Nephron progenitor cell (in vitro differentiated cells): ENCODE measurements at places on chromosomes 13 and 19.

DNA sequence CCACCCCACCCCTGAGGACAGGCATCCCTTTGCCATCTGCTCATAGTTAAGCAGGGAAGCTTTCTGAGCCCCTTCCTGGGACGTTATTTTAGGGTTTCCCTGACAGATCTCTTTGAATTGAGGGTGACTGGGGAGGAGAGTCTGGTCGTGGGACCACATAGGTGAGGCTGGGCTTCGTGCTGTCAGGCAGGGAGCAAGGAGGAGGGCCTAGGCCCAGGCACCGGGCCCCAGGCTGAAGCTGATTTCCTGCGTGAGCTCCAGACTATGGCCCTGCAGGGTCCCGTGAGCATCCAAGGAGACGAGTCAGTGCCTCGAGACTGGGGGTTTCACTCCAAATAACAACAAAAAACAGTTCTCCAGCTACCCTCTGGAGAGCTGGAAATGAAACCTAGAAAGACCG, 60.4 kb downstream of the MYO9B start:
- no peak for DNase-seq

DNA sequence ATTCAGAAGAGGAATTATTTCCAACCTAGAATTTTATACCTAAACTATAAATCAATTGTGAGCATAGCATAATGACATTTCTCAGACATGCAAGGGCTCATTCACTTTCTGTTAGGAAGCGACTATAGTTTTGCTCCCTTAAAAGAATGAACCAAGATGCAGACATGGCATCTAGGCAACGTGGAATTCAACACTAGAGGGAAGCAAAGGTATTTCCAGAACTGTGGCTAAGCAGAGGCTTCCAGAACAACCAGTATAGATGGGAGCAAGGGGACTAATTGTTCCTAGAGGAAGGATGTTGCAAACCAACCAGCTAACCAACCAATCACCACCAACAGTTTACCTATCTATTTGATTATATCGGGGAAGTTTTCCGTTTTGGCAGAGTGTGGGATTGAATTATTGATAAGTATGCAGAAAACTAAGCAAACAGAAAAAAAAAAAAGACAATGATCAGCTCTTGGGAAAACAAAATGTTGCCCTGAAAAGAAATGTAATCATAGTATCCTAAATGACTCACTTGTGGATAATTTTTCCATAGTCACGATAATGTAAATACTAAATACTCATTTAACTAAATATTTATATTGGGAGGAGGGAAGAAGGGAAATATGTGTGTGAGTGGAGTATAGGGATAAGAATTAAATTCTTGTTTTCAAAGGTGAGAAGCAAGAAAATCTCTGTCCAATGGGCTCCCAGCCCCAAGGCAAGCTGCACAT, 21.1 kb downstream of the ARL11 start:
- no peak for DNase-seq

DNA sequence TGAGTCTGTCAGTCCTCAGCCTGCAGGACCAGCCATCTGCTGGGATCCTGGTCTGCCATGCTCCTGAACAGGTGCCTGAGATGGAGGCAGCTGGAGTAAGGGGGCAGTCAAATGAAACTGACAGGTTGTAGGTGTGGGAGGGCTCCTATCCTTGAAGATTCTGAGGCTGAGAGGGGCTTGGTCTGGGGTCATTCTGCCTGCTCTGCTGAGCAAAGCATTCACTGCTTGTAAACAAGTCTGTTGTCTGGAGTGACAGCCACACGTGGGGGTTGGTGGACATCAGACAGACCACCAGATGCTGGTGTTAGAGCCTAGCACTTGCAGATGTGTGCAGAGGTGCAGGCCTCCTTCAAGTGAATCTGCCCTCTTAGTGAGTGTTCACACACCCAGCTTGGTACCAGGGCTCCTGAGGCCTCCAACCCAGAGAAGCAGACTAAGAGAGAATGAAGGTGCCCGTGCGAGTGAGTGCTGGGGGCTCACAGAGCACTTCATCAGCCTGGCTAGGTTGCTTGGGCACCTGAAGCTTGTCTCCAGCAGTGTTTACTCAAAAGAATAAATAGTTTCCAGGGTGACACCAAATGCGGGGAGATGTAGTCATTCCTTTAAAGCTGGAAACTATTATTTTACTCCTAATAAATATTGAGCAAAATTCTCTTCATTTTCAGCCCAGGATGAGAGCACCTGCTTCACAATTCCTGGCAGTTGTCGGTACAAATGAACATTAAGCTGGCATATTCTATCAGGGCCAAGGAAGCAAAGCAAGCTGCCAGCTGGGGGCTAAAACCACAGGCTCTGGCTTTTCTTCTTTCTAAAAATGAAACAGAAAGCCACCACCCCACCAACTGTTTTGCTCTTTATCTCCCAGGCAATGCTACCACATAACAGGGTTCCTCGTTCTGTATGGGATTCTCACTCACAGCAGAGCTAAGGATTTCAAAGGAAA, 82.3 kb downstream of the RNASEH2B start:
- peak; percentile 29 for DNase-seq

GRCh38 chr13:21150013-21150412, 26.3 kb downstream of the SKA3 start:
- DNase-seq: no peak

DNA sequence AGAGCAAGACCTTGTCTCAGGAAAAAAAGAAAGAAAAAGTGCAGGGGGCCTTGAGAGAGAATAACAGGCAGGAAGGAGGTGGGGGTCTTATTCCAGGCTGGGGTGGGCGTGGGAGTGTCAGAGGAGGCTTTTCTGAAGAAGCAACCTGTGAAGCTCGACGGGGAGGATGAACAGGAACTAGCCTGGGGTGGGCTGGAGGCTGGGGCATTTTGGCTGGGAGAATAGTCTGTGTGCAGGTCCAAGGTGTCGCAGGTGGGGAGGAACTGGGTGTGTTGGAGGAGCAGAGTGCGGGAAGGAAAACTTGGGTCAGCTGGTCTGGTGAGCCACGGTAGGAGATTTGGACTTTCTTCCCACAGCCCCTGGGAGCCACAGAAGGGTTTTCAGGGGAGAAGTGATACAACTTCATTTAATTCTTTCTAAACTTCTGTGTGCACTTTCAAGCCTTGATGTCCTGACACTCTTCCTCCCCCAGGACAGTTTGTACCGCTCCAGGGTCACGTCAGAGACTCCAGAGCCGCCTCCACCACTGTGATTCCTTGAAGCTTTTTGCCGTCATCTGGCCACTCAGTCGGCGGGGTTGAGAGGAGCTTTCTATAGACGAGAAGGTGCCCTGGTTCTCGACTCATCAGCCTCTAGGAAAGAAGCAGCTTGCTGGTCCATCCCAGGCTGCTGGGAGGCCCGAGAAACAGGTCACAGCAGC, 138.7 kb downstream of the SIPA1L3 start:
- DNase-seq: no peak

DNA sequence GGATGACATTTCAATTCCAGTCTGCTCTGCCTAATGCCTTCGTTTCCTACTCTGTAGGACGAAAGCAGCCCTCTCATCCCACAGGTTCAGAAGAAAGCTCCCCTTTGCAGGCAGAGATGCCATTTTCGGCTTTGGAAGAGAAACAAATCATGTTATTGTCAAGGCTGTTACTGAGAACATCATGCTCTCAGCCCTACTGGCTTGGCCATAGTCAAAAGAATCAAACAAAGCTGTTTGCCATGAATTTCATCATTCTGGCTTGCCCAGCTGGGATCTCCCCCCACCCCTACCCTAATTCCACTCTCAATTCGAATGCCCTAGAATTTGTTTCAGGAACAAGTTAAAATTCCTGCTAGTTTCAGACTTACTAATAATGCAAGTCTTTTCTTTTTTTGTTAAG, 162.3 kb upstream of the SERP2 start:
- DNase-seq: no peak

- no peak for DNase-seq
Measured at GRCh38 chr13:20398459-20398858, 127.2 kb downstream of the CRYL1 start.

DNA sequence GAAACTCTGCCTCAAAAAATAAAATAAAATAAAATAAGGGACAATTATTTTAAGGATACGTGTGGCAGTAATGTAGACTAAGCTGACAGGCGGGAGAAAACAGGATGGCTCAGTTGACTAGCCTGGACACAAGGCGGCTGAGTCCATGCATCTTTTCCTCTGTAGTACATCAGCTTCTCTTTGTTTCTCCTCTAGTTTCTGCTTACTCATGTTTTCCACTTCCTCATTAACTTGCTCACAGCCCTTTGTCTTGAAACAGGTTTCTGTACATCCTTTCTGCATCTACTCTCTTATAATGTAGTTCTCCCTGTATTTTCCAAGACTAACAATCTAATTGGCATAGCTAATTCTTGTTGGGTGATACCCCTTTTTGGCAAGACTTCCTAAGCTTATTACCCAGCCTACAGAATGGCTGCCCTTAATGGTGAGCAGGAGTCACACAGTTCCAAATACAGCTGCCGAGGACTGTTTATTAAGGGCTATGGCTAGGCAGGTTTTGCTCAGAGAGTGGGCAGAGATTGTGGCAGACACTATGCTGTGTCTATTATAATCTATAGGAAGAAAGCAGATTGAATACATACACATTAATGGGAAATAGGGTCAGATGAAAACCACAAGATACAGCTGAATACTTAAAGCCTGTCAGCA, 58.7 kb upstream of the KLF5 start:
- no peak for DNase-seq

DNA sequence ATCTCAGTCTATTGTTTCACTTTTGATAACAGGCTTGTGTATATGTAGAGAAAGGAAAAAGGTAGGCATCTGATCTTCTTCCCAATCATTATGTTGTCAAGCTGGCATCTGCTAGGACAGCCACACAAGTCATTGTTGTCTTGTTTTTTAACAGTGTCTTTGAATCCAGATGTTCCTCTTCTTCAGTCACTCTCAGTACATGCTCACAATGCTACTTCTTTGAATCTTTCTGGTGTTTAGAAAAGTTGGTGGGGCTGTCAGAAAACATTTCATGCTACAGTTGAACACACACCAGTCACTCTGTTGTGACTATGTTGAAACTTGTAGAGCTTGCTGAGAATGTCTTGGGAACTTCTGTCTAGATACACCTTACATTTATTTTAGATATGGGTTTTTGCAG, 1231.4 kb upstream of the MIR17HG start:
- DNase-seq: no peak

GRCh38 chr19:39045506-39045905, 13.2 kb upstream of the FBXO27 start:
- DNase-seq: no peak

DNA sequence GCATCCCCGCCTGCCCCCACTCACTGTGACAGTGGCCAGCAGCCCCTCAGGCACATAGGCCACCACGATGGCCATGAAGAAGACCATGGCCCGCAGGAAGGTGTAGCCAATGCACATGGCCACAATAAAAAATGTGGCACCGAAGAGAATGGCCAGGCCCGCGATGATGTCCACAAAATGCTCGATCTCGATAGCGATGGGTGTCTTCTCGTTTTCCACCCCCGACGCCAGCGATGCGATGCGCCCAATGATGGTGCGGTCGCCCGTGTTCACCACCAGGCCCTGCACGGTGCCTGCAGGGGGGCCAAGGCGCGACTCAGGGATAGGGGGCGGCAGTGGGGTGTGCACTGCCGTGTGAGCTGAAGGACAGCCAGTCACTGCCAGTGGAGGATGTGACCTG, 3.7 kb downstream of the ATP4A start:
- DNase-seq: no peak

- no peak for DNase-seq
Measured at GRCh38 chr13:50379584-50379983, 364.3 kb downstream of the KCNRG start.

DNA sequence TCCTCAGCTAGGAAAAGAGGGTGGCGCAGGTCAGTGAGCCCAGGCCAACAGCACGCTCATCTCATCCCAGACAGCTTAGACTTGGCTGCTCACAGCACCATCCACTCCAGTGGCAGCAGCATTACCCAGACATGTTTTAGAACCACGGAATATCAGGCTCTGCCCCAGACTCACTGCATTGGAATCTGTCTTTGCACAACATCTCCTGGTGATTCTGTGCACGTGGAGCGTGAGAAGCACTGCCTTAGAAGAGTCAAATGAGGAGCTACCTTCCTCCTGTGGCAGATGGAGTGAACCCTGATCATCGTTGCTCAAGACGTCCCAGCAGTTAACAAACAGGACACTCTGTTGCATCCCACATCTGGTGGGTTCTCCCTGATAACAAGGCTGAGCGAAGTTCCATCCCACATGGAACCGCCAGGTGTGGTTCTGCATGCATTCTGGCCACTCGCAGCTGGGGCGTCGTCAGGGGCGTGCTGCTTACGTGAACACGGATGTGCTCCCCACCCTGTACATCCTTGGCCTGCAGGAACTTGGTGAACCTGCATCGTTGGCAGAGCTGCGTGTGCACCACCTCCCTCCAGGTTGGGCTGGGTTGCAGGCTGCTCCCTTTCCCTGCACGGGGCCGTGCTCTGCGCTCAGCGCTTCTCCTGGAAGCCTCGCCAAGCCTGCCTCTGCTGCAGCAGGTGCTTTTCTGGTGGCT, 25.2 kb upstream of the ATP11A start:
- DNase-seq: no peak

DNA sequence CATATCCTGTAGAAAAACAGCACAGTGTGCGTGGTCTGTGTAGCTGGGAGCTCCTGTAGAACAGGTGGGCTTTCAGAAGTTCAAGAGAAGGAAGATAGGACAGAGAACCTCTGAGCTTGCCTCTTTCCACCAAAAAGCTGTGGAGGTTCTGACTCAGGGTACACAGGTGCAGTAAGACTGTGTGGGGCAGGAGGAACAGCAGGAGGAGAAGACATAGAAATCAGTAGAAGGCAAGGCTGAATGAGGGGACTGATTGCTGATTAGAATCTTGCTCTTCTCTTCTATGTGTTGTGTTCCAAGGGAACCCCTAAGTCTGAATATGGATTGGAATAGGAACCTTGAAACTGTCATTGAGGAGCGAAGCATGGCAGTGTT, 122.7 kb downstream of the AKAP11 start:
- DNase-seq: no peak

GRCh38 chr19:50550594-50550966, 17.7 kb downstream of the LRRC4B start:
- DNase-seq: no peak

DNA sequence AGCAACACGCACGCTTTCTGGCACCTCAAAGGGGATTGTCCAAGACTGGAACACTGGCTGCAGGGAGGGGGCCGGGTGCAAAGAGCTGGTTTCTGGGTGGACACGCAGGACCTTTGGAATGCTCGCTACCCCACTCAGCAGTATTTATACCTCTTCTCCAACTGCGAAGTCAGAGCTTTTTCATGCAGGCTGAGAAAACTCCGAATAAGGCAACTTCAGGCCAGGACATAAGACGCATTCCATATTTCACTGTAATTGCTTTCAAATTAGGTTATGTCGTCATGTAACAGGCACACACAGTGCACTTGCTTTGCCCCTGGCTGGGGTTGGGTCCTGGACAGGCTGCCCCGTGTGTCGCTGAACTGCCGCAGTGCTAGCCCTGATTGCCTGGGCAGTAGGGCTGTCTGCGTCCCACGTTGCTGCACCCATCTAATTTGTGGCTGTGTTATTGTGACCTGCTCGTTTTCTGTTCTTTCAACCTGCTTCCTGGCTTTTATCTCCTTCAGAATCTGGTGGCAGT, 44.5 kb downstream of the ACTN4 start:
- DNase-seq: no peak

DNA sequence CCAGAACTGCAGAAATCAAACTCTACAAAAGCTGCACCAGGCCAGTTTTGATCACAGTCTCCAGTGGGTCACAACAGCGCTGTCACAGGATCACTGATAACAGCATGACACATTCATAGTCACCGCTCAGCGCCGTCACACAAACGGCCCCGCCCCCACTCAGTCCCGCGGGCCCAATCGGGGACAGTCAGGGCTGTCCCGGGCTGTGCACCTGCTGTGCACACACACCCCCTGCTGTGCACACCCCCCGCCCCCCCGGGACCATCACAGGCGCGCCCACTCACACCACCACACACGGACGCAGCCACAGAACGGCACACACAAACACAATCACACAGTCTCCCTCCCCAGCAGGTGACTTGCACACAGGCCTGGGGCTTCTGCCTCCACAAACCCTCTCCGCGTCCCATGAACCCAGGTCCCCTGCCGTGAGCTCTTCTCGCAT, 435 bp upstream of the ZNF382 start:
- DNase-seq: peak; percentile 50
